Kidney epithelial cell (primary cell): ENCODE measurements at places on chromosomes 16 and 17. TPM values are rescaled to one million over a fixed set of nuclear protein-coding genes. Genes with fewer than 3 reads are reported as not detected.

GRCh38 chr16:84471966-84472365 lies 32.5 kb downstream of the MEAK7 start:
- no peak for DNase-seq

Gene RNF157
- 6.0 and 7.5 TPM in 2 replicates for total RNA-seq

DNA sequence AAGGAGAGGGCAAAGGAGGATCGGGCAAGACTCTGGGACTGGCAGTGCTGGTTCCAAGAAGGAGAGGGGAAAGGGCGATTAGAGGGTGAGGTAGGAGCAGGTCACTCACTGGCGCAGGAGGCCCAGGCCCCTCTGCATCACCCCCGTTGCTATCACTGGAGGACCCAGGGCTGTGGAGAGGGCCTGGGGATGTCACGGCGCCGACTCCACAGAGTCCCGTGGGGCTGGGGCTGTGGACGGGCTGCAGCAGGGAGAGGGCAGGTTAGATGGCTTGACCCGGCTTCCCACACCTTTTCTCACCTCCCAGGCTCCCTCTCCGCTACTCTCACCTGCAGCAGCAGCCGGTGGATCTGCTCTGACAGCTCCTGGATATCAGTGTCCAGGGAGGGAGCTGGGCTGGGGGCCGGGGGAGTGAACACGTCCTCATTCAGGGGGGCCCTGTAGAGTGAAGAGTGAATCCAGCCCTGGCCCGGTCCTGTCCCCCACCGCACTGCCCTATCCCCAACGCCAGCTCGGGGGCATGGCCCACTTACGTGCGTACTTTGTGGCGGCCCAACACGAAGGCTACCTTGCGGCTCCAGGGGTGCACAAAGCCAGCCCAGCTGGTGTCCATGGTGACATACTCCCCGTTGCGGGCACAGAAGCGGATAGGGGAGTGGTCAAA lies 4.9 kb downstream of the PER1 start:
- no peak for DNase-seq

DNA sequence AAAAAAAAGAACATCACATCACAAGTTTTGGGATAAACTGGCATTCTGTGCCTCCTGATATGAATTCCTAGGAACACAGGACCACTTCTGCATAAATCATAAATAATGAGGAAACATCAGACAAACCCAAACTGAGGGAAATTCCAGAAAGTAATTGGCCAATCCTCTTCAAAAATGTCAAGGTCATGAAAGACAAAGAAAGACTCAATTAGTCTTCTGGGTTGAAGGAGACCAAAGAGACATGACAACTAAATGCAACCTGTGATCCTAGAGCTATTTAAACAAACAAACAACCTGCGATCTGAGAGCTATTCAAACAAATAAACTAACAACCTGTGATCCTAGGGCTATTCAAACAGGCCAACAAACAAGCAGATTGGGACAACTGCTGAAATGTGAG lies 144.3 kb downstream of the VPS53 start:
- DNase-seq, result no peak

DNA sequence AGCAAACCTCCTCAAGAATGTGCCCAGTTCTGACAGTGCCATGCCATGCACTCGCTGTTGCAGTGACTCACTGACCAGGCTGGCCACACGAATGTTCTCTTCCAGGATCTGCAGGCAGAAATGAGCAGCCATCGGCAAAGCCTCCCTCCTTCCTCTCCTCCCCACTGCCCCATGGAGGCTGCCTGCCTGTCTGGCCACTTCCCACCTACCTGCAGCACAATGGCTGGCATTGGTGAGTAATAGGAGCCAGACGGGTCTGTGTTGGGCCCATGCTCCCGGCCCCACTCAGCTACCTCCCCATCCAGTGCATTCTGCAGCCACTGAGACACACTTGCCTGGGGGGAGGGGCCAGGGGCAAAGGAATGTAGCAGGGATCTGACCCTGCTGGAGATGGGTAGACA lies 2.8 kb upstream of the MATCAP1 start:
- no peak for DNase-seq

- no peak for DNase-seq
These were observed 2.0 kb downstream of the GRIN2A start for GRCh38 chr16:10180042-10180770.

DNA sequence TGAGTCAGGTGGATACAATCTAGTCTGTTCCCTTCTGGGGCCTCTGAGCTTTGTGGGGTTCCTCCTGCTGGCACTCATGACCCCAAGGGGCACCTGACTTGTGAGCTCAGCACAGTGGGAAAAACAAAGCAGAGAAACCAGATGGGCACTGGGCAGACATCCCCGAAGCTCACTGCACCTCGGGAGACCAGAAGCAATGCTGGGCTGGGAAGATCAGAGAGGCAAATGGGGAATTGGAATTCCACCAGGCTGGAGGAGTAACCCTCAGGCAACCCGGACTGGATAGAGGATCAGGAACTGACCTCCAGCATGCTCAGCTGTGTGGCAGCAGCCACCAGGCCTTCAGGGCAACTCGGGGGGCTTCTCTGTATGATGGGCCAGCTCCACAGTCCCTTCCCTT lies 50.3 kb downstream of the ABCC12 start:
- DNase-seq, result no peak

DNA sequence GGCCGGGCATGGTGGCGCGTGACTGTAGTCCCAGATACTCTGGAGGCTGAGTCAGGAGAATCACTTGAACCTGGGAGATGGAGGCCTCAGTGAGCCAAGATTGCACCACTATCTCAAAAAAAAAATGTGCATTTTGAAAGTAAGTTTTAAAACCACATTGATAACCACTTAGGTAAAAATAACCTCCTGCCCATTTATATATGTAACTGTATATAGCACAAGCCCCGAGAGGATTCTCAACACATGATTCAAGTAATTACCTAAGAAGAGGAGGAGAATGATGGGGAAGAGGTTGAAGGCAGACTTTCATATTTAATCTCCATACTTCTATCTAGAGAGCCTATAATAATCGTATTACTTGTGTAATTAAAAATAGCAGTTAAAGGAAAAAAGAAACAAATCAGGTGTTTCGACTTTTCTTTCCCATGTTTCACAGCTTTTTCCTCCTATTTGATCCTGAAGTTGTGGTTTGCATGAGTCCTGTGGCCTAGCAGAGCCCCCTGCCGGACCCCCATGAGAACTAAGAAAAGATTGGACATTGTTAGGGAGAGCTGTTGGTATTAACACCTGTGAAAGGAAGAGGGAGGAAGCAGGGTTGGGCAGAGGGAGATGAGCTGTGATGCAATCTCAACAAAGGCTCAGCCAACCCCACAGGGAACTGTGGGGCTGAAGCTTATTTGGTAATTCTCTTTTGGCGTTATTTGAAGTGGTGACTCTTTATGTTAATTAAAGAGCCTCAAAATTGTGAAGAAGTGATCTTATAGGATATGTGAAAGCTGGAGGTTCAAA lies 22.1 kb downstream of the PMFBP1 start:
- no peak for DNase-seq

GRCh38 chr16:84054916-84055315 lies 12.3 kb upstream of the SLC38A8 start:
- no peak for DNase-seq

Gene KDM6B
- total RNA-seq, result 15.6 and 20.4 TPM in 2 replicates

GRCh38 chr16:35510701-35511100 lies 2051.3 kb downstream of the TP53TG3F start:
- no peak for DNase-seq

Gene CRYM
- 0.96 and 2.0 TPM in 2 replicates for total RNA-seq

GRCh38 chr16:1761751-1762150 lies 9.6 kb downstream of the NME3 start:
- DNase-seq, result no peak

Gene TBC1D3E
- not detected in 2 replicates for total RNA-seq

GRCh38 chr16:17852977-17853702 lies 382.4 kb upstream of the XYLT1 start:
- no peak for DNase-seq

Gene PDILT
- total RNA-seq, result not detected in 2 replicates

DNA sequence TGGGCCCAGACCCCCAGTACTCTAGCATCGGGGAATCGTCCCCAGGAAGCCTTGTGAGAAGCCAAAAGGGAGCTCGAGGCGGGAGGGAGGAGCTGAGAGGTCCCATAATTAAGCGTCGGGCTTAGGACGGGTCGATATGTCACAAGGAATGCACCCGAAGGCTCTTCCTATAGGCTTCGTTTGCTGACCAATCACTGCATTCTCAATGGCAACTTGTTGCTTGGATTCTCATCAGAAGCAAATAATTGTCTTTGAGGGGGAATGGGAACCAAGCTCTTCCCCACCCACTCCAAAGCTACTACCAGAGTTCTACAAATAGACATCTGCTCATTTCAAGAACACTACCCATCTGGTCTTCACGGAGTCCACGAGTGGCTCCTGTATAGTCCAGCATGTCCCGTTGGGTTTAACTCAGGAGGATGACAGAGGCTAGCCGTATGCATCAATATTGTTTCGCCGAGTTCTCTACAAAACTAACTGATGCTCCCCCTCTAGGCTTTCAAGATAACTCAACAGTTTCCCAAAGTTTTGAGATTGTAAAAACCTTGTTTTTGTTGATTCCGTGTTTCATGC lies 628 bp upstream of the BLMH start:
- DNase-seq, result no peak

- no peak for DNase-seq
These were observed 28.2 kb upstream of the ZC3H18 start for GRCh38 chr16:88541831-88542616.

DNA sequence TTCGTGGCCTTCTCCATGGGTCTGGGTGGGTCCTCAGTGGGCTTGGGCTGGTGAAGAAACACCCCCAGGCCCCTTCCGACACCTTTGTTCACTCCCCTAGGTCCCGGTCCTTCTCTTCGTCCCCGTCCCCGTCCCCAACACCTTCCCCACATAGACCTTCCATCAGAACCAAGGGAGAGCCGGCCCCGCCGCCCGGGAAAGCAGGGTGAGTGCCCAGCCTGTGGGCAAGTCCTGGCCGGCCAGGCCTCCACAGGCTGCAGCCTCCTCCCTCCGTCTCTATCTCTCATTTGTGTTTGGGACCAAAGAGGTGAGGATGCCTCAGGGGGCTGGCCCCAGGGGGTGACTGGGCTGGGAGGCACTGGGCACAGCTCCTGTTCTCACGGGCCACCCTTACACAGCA lies 14.5 kb upstream of the IL17C start:
- DNase-seq, result no peak

GRCh38 chr16:50265260-50265659 lies 1.1 kb upstream of the ADCY7 start:
- no peak for DNase-seq

Gene PDIA2
- not detected in 2 replicates for total RNA-seq

GRCh38 chr17:62032480-62032879 lies 32.6 kb downstream of the MED13 start:
- DNase-seq, result no peak

Gene GDPD3
- 0.14 and 0.50 TPM in 2 replicates for total RNA-seq

- DNase-seq, result no peak
These were observed 12.6 kb upstream of the MRPL38 start for GRCh38 chr17:75917141-75917916.

Gene CLEC3A
- total RNA-seq, result not detected in 2 replicates

Gene MYO15A
- total RNA-seq, result 0.21 and 0.33 TPM in 2 replicates

GRCh38 chr17:58184308-58184985 lies 8.1 kb upstream of the EPX start:
- DNase-seq, result peak; percentile 16

DNA sequence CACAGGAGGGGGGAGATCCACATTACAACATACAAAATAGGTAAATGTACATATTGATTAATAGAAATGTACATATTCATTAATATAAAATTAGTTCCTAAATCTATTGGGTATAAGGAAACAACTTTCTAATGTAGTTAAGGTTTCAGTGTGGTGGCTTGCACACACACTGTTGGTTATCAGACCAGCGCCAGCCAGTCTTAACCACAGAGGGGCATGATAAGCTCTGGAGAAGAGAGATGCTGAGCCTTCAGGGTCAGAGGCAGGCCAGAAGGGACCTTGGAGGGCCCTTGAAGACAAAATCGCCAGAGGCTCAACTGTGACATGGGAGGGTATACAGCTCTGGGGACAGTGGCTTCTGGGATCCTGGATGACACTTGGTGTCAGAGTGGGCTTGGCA lies 10.9 kb upstream of the ZFP90 start:
- DNase-seq, result no peak

Gene OR1A1
- total RNA-seq, result not detected in 2 replicates

DNA sequence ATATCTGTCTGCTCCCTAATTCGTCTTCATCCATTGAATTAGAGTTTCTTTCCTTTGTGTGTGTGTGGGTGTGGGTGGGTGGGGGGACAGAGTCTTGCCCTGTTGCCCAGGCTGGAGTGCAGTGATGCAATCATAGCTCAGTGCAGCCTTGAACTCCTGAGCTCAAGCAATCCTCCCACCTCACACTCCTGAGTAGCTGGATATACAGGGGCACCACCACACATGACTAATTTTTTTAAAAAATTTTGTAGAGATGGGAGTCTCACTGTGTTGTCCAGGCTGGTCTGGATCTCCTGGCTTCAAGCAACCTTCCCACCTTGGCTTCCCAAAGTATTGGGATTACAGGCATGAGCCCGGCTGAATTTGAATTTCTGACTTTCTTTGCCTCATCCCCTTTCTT lies 34.5 kb upstream of the MED13 start:
- no peak for DNase-seq

Gene LGALS9
- 1.9 and 3.4 TPM in 2 replicates for total RNA-seq

GRCh38 chr17:74752415-74752814 lies 4.0 kb downstream of the NHERF1 start:
- DNase-seq, result no peak

Gene SLC12A3
- total RNA-seq, result 0.08 TPM in 1 of 2 replicates, not detected in the other

DNA sequence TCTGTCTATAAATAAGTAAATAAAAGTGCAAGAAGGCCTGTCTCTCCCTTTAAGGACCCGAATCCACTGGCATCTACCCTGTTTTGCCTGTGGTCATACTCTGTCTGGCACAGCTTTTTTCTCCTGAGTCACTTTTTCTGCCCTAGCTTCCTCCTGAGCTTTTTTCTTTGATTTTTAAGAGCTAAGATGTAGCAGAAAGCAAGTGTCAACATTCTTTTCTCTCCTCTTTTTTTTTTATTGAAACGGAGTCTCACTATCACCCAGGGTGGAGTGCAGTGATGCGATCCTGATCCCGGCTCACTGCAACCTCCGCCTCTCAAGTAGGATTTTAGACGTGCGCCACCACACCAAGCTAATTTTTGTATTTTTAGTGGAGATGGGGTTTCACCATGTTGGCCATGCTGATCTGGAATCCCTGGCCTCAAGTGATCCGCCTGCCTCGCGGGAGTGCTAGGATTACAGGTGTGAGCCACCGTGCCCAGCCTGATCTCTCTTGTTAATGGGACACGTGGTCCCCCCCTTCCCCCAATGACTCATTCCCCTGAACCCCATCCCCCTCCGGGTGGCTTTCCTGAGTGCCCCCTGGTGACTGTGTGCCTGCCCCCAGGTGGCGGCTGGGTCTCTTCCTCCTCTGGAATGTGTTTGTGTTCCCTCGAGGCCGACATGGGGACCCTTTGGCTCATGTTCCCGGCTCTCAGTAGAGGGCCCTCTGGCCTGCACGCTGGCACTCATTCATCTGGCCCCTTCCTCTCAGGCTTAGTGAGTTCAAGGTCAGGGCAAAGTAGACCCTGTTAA lies 14.2 kb downstream of the C16orf90 start:
- DNase-seq, result no peak

Gene SLC6A2
- total RNA-seq, result not detected in 2 replicates

DNA sequence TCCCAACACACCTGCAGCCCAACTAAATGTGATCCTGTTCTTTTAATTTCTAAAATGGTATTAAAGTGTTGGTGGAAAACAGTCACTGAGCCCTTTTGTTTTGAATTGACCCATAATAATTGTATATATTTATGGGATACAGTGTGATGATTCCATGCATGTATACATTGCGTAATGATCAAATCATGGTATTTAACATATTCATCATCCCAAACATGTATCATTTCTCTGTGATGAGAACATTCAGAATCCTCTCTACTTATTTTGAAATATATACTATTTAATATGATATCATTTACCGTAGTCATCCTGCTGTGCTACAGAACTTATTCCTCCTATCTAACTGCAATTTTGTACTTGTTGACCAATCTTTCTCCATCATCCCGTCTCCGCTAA lies 14.0 kb upstream of the MYH10 start:
- no peak for DNase-seq
